ENCODE measurements at places on chromosomes 11 and 22. TPM values are rescaled to one million over a fixed set of nuclear protein-coding genes. Genes with fewer than 3 reads are reported as not detected.

Gene FAM227A
- total RNA-seq: 3.8 TPM

DNA sequence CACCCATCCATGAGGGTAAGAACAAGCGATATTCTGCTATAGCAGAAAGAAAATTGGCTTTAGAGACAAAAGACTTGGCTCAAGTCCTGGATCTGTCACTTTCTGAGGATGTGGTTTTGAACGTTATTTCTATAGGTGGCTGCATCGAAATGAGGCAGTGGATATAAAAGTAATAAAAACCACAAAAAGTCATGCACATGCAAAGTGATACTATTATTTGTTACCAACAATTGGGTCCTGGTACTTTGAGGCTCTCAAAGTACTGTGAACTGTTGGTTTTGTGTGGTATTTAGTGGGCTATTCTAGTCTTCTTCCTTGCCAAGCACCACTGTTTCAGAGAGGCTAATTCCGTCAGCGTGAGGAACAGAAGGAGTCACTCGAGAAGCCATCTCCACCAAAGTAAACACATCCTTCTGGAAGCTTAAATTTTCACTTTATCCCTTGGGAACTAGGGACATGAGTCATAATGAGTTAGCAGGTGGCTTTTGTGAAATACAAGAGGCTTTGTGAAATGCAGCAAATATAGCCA lies 13.1 kb downstream of the UBASH3B start:
- H3K27me3 ChIP-seq: no peaks in the 10 kb centered on the region
- no peak overlapping the region for H3K4me3 ChIP-seq
- H3K36me3 ChIP-seq: peaks cover 18% of the 10 kb centered on the region
- H3K27ac ChIP-seq: no peak overlapping the region
- H3K4me1 ChIP-seq: 0 out of 2 replicates have a peak, but pooled peaks cover 2% of the 10 kb centered on the region

GRCh38 chr11:64800303-64801157 lies 2.5 kb downstream of the MAP4K2 start:
- H3K4me1 ChIP-seq: peaks cover 11% of the 10 kb centered on the region
- DNase-seq: no peak
- no peak overlapping the region for H3K27ac ChIP-seq
- 0 out of 2 replicates have a peak, but pooled peaks cover 1% of the 10 kb centered on the region for H3K36me3 ChIP-seq

Gene GLB1L2
- 6.0 TPM for total RNA-seq

- DNase-seq: no peak
- peaks cover 21% of the 10 kb centered on the region for H3K4me1 ChIP-seq
- H3K4me3 ChIP-seq: no peak overlapping the region
Measured at GRCh38 chr11:132933703-132934102, 598.6 kb downstream of the OPCML start.

Gene CHKB
- 75.4 TPM for total RNA-seq

GRCh38 chr11:47188259-47188658 lies 2.0 kb upstream of the PACSIN3 start:
- DNase-seq: no peak
- no peak overlapping the region for H3K27ac ChIP-seq
- H3K27me3 ChIP-seq: peaks cover 9% of the 10 kb centered on the region
- H3K4me3 ChIP-seq: peak overlapping the region; percentile 81
- H3K4me1 ChIP-seq: peaks cover 21% of the 10 kb centered on the region

GRCh38 chr22:49009359-49010063 lies 818.2 kb downstream of the BRD1 start:
- no peaks in the 10 kb centered on the region for H3K27me3 ChIP-seq
- H3K4me3 ChIP-seq: no peak overlapping the region
- H3K4me1 ChIP-seq: no peaks in the 10 kb centered on the region

GRCh38 chr11:62574363-62575071 lies 826 bp upstream of the EEF1G start:
- H3K36me3 ChIP-seq: peaks cover 62% of the 10 kb centered on the region
- peak overlapping the region; percentile 96 for H3K27ac ChIP-seq
- H3K4me1 ChIP-seq: peaks cover 37% of the 10 kb centered on the region
- peak overlapping the region; percentile 99 for H3K4me3 ChIP-seq

DNA sequence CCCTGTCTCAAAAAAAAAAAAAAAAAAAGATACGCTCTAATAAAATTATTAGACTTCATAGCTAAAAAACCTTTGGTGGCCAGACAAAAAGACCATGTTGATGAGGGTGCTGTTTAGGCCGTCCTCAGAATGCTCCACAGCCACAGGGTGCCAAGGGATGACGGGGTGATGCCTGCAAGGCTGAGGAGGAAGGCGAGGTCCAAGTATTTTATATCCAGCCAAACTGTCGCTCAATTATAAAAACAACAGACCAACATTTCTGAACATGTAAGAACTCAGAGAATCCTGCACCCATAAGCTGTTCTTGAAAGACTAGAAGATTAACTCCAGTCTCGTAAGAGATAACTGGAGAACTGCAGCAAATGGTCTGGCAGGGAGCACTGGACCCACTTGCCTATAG lies 29.2 kb downstream of the TBX1 start:
- no peak overlapping the region for H3K27ac ChIP-seq
- H3K4me3 ChIP-seq: no peak overlapping the region
- DNase-seq: no peak
- H3K27me3 ChIP-seq: no peaks in the 10 kb centered on the region

- peaks cover 4% of the 10 kb centered on the region for H3K27me3 ChIP-seq
- DNase-seq: no peak
Measured at GRCh38 chr11:38582756-38583155, 1984.7 kb upstream of the RAG2 start.

- no peaks in the 10 kb centered on the region for H3K36me3 ChIP-seq
- no peak for DNase-seq
- H3K27ac ChIP-seq: no peak overlapping the region
- no peaks in the 10 kb centered on the region for H3K4me1 ChIP-seq
Measured at GRCh38 chr11:1840780-1841480, 2.1 kb downstream of the TNNI2 start.

GRCh38 chr11:3949125-3949524 lies 93.7 kb downstream of the STIM1 start:
- peaks cover 7% of the 10 kb centered on the region for H3K4me1 ChIP-seq
- H3K27ac ChIP-seq: no peak overlapping the region
- no peak for DNase-seq
- H3K4me3 ChIP-seq: no peak overlapping the region
- H3K36me3 ChIP-seq: no peaks in the 10 kb centered on the region

DNA sequence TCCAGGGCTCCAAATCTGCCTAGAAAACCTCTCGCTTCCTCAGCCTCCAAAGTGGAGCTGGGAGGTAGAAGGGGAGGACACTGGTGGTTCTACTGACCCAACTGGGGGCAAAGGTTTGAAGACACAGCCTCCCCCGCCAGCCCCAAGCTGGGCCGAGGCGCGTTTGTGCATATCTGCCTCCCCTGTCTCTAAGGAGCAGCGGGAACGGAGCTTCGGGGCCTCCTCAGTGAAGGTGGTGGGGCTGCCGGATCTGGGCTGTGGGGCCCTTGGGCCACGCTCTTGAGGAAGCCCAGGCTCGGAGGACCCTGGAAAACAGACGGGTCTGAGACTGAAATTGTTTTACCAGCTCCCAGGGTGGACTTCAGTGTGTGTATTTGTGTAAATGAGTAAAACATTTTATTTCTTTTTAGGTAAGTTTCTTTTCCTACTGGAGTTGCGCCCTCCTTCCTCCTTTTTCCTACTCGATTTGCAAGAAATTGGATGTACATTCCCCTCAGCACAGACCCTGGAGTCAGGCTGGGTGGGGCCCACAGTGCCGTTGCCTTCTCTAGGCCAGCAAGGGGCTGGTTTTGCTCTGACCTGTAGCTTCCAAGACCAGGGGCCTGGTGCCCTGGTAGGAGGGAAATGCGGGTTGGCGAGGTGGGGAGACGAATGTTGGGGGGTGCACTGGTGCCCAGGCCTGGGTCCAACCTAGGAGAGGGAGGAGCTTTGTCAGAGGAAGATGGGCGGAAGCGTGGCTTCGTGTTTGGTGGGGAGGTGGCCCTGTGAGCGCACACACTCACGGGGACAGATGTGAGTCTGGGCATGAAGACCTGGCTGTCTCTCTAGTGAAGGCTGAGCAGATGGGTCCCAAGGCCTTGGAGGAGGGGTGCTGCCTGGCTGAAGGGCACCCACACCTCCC lies 50.6 kb downstream of the ST14 start:
- no peaks in the 10 kb centered on the region for H3K27me3 ChIP-seq
- no peak overlapping the region for H3K4me3 ChIP-seq
- H3K27ac ChIP-seq: peak overlapping the region; percentile 45
- peaks cover 2% of the 10 kb centered on the region for H3K36me3 ChIP-seq

DNA sequence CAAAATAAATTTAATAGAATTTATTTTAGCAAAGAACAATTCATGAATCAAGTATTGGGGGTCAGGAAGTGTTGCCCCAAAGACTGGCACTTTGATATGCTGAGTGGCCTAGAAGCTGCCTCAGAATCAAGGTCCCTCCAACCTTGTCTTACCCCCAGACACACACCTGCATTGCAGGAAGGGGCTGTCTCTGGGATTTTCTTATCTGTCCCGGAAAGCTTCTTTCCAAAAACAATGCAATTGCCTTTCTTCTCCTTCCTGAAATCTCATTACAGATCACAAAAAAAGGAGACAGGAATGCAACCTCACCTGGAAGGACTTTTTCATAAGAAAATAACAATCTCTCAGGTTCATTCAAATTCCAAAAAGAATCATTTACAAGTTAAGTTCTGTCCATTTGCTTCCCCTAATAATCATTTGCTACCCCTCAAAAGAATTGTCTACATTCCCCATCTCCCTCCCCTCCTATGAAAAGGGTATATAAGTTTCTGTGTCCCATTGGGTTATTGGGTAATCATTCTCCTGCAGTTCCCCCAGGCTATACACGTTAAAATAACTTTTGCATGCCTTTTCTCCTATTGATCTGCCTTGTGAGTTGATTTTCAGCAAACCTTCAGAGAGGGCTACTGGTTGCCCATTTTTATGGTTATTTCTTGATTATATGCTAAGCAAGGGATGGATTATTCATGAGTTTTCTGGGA lies 21.3 kb downstream of the OR10A6 start:
- no peak for DNase-seq
- H3K36me3 ChIP-seq: no peaks in the 10 kb centered on the region
- H3K27me3 ChIP-seq: no peaks in the 10 kb centered on the region
- H3K4me3 ChIP-seq: no peak overlapping the region

DNA sequence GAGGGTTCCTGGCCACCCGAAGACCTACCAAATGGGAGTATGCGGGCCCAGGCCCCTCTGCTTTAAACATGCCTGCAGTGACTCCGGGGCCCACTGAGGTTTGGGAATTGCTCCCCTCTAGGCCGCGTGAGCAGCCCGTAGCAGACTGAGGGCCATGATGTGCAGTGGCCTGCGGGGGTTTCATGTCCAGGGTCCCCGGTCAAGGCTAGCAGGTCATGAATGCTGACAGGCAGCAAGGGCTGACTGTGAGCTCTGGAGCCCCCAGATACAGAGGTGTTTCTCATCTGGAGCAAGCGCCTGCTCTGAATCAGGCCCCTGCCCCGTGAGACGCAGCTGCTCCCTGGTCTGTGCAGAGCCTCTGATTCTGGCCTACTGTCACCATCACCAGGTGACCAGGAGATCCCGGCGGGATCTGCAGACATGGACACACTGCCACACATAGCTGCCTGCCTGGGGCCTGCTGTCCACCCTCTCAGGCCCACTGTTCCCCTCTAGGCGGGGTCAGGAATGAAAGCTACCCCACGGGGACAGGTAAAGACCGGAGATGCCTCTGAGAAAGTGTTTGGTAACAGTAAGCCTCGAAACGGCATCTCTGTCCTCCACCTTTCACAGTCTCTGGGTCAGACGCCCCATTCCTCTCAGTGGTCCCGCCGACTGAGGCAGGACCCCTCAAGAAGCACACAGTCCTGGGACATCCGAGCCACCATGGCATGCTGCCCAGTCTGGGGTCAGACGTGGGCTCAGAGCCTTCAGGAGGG lies 73.3 kb downstream of the PARVB start:
- H3K4me1 ChIP-seq: peaks cover 4% of the 10 kb centered on the region
- peaks cover 6% of the 10 kb centered on the region for H3K36me3 ChIP-seq
- H3K4me3 ChIP-seq: no peak overlapping the region

DNA sequence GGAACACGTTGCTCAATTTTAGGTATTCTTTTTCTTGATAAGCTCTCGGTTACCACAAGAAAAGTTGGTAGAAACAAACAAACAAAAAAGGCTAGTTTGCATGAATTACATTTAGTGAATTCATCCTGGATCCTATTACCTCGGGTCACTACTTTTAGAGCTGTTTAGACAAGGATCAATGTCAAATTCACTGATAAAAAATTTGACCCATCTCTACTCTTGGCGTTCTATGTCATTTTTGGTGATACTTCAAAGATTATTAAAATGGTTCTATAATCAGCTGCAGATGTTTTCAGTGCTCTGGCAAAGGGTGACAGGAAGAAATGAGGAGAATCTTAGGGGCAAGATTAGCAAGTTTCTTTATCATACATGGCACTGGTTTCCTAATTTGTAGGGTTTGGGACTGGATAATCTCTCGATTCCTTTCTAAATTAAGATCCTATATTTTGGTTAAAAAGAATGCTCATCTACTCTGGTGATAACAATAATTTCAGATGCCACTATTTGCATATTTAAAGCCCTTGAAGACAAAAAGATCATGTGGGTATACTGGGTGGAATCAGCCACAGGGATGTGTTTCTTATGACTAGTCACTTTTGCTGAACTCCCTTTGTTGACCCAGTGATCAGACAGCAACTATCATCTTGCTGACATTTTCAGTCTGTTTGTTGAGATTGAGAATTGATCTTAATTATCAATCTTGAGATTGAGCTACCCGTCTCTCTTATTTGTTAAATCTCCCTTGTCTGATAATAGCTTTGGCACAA lies 442.9 kb downstream of the AASDHPPT start:
- no peaks in the 10 kb centered on the region for H3K36me3 ChIP-seq
- H3K27ac ChIP-seq: no peak overlapping the region
- no peaks in the 10 kb centered on the region for H3K27me3 ChIP-seq
- no peak for DNase-seq

GRCh38 chr11:83540112-83540675 lies 254.0 kb upstream of the CCDC90B start:
- H3K27ac ChIP-seq: 0 out of 2 replicates have a peak overlapping the region, but pooled peaks have one; percentile 30
- H3K27me3 ChIP-seq: no peaks in the 10 kb centered on the region
- H3K4me3 ChIP-seq: no peak overlapping the region
- no peaks in the 10 kb centered on the region for H3K36me3 ChIP-seq
- no peak for DNase-seq

DNA sequence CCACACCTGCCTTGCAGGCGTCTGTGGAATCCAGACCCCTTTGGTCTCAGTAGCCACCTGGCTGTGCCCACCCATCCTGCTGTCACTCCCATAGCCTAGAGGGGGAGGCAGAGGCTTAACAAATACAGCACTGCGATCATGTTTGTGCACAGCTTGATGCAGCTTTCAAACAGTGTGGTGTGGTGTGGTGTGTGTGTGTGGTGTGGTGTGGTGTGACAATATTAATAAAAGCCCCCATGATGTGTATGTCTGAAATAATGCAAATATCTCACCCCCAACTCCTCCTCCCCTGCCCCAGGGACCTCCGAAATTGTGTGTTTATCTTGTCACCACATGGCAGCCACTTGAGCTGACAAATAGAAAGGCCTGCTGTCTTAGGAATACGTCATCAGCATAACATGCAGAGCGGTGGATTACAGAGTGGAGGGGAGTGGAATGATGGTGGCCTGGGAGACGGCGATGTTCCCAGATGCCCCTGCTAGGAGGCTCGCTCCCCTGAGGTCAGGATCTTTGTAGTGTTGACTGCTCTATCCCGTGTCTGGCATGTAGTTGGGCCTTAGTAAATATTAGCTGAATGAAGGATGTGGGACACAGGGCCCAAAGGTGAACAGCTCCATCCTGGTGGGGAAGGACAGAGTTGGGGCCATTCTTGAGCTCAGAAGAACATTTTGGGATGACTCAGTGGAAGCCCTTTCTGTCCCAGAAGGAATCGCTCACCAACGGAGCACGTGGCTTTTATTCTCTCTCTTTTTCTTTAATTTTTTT lies 2.8 kb downstream of the PDXP start:
- H3K4me1 ChIP-seq: peaks cover 29% of the 10 kb centered on the region
- DNase-seq: no peak
- H3K36me3 ChIP-seq: peaks cover 10% of the 10 kb centered on the region
- H3K27ac ChIP-seq: peak overlapping the region; percentile 19
- H3K4me3 ChIP-seq: no peak overlapping the region
- no peaks in the 10 kb centered on the region for H3K27me3 ChIP-seq
